ENCODE measurements at places on chromosomes 16 and 17.

- DNase-seq: no peak
Observed at GRCh38 chr16:75264999-75265910, 13.8 kb upstream of the BCAR1 start.

GRCh38 chr16:81460075-81460474, 15.5 kb downstream of the CMIP start:
- no peak for DNase-seq

- DNase-seq: no peak
Observed at GRCh38 chr16:26360867-26361266, 669.1 kb downstream of the HS3ST4 start.

DNA sequence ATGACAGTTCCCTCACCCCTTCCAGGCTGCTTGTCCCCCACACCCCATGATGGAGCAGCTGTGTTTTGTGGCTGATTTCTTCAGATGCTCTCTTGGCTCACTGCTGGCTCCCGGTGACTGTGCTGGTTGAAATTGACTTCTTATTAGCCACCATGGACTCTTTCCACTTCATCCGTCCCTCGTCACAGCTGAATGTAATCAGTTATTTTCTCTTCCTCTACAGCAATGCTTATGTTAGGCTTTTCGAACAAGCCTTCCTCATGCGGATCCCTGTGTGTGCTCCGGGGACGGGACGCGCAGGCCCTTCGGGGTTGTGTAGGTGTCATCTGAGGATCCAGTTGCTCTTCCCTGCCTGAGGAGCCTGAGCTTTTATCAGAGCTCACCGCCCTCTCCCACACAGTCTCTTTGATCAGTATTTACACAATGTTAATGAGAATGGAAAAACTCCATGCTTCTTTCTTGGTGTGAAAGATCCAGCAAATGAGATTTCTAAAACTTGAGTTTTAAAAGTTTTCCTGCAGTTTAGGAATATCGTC, 87.5 kb downstream of the RPTOR start:
- no peak for DNase-seq

DNA sequence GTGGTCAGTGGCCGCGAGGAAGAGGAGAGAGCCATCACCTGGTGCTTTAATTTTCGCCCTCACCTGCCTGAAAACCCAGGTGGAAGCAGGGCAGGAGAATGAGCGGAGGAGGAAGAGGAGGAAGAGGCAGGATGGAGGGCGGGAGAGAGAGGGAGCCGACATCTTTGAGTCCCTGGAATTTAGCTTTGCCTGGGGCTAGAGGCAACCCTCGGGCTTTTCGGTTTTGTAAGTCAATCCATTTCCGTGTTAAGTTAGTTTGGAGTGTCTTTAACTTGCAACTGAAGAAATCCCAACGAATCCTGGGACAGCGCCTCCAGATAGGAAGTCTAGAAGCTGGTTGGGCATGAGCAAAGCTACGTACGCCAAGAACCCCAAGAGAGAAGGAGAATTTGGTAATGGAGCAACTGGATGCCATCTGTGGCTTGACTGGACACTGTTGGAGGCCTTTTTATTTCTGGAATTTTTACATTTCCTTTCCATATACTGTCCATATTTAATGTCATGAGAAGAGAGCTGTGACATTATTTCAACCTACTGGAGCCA, 36.9 kb upstream of the ATP2A3 start:
- no peak for DNase-seq

DNA sequence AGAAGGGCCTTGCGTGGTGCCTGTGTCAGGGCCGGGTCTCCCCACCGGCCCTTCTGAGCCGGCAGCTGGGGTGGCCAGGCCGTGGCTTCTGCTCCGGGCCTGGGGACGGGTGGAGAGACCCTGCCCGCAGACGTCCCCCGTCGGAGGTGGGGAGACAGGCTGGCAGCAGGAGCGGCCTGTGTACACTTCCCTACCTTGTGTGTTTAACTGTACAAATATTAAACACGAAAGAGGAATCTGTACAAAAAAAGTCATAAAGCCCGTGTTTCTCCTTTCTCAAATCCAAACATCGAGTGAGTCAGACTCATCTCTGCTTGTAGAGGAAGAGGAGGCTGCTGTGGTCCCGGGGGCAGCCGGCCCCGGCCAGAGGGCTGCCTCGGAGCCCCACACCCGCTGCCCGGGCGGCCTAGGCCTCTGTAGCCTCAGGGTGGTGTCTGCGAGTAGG, 2.0 kb downstream of the CACNA1H start:
- DNase-seq: no peak

GRCh38 chr16:68469796-68470460, 21.6 kb upstream of the SMPD3 start:
- DNase-seq: no peak

DNA sequence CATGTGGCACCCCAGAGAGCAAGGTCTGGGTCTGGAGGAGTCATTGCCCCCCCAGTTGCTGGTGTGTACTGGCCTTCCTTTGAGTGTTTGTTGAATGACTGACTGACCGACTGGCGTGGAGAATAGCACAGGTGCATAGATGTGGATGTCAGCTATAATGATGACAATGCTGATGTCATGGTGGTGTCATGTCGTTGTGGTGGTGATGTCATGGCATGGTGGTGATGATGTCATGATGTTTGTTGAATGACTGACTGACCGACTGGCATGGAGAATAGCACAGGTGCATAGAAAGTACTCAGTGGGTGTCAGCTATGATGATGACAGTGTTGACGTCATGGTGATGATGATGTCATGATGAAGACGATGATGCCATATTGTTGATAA, 22.1 kb downstream of the TMEM114 start:
- DNase-seq: no peak

GRCh38 chr17:15432807-15433611, 34.4 kb downstream of the CDRT4 start:
- no peak for DNase-seq

DNA sequence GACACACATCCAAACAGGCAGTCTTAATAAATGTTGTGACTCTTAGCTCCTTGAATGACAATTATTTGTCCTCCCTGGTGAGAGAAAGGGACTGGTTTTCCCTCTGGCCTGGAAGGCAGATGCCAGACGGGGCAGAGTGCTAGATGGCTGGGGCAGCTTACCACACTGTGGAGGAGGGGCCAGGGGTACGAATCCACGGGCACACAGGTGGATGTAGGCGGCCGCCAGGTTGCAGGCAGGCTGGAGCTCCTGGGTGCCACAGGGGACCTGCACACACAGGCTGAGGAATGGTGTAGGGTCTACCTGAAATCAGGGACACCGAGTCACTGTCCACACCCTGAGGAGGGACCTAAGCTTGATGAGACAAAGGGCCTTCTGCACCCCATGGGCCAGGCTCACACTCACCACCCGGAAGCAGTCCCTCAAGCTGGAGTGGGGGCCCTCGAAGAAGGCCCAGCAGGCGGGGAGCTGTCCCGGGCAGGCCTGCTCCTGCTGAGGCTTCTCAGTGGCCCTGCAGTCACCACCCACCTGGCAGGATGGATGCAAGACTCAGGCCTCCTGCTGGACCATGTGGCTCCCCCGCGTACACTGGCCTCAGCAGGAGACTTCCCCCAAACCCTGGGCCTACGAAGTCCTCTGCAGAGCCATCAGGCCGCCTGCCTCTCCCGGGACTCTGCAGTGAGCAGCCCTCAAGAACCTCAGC, 38.4 kb downstream of the RMI2 start:
- no peak for DNase-seq

DNA sequence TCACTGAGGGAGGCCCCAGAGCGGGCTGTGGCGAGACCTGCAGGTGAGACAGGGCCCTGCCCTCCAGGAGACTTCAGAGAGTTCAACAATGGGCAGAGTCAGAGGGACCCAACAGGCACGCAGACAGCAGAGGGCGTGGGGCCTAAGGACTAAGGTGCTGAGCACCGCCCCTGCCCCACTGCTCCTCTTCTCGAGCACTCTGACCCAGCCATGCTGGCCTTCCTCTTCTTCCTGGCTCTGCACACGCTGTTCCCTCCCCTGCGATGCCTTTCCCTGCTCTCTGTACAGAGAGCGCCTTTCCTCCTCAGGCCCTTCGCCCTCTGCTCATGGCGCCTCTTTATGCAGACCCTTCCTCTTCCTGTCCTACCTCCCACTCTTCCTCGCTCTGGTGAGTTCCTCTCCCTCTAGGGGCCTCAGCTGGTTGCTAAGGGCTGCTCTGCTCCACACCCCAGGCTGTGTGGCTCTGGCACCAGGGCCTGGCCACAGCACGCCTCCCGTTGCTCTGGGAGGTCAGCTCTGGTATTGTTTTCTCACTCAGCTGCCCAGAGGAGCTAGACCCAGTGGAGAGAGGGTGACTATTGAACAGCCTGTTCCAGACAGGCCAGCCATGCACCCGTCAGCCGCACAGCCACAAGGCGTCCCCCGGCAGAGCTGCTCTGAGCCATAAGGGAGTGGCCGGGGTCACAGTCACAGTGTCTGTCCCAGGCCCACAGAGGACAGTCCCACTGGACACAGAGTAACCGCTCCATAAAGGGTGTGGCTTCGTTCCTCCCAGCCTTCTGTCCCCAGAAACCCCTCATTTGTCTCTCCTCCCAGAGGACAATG, 13.6 kb upstream of the RASD1 start:
- DNase-seq: no peak

DNA sequence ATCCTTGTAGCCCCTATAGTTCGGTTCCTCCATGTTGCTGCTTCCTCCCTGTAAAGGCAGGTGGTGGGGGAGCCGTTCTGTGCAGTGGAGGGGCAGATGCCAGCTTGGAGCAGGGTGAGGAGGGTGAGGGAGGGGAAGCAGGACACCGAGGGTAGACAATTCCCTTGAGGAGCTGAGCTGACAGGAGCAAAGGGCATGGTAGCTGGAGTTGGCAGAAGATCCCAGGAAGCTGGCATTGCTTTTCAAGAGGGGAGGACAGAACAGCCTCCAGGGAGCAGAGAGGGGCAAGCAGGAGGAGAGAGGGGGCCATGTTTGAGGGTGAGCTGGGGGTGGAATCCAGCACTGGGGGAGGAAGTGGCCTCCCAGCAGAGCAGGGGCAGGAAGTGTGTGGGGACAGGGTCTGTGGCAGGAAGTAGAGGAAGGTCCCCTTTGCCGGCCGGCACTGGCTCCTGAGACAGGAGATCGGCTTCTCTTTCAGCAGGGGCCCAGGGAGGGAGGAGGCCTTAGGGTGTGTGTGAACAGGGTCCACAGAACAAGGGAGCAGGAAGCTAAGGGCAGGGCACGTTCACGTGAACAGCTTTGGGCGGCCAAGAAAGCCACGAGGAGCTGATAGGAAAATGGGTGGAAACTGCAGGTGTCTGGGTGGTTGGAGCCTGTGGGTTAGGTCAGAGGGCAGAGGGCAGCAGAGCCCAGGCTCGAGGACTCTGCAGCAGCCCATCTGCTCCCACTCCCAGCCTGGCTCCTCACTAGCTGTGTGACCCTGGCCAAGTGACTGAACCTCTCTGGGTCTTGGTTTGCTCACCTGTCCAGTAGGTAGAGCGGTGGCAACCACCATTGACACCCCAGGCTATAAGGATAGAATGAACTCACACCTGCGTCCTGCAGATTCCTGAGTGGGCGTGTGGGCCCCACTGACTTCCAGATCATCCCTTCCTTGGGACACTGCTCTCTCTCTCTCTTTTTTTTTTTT, 17.5 kb upstream of the SPNS2 start:
- peak; percentile 8 for DNase-seq

GRCh38 chr16:54126907-54127306, 159.7 kb downstream of the IRX3 start:
- DNase-seq: no peak

GRCh38 chr17:39212841-39213480, 12.8 kb downstream of the STAC2 start:
- no peak for DNase-seq

DNA sequence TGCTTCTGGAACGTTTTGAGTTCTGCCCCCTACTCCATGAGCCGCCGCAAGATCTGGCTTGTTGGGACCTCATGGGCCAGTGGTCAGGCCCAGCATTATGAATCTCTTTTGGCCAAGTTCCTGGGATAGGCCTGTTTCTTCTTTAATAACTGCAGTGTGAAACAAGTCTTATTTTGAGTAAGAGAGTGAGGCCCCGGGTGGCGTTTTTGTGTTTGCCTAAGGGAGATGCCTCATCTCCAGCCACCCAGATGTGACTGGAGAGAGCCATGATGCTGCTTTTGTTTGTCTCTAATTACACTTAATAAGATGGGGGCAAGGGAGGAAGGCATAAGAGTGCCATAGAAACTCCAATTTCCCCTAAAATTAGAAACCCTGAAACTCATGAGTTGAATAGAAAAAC, 39.8 kb downstream of the KSR1 start:
- no peak for DNase-seq

DNA sequence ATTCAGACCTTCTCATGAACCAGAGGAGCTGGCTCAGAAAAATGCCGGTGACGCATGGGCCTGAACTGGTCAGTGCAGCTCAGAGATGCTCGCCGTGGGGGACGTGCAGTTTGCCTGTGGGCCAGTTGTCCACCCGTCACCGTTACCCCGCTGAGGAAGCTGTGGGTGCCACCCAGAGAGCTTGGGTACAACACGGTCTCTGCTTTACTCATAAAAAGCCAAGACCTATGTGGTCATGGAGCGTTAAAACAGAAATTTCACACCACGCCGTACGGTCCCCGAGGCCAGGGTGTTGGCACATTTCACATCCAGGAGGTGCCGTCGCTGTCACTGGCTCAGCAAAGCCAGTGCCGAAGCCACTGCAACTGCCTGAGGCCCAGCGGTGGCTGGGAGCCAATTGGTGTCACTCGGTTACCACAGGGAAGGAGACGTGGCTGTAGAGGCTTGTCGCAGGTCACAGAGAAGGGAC, 120.9 kb downstream of the METRNL start:
- DNase-seq: no peak

DNA sequence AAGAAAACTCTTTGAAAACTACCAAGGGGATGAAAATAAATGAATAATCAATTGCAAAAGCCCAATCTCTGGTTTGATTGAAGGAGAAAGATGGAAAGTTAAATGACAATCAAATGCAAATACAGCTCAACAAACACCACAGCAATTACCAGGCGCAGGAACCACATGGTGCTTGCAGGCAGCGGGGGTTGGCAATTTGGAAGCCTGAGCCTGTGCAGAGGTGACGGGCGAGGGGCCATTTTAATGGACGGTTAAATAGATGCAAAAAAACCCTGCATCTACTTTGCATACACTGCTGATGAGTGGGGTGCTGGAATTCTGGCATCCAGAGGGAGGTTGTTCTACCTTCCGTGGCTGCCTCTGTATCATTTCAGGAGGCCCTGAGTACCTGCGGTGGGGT, 4.8 kb upstream of the SEZ6 start:
- no peak for DNase-seq

GRCh38 chr17:72972263-72972951, 120.1 kb downstream of the SLC39A11 start:
- DNase-seq: no peak

- peak; percentile 77 for DNase-seq
Observed at GRCh38 chr17:38606646-38607611, 1.2 kb upstream of the SRCIN1 start.

DNA sequence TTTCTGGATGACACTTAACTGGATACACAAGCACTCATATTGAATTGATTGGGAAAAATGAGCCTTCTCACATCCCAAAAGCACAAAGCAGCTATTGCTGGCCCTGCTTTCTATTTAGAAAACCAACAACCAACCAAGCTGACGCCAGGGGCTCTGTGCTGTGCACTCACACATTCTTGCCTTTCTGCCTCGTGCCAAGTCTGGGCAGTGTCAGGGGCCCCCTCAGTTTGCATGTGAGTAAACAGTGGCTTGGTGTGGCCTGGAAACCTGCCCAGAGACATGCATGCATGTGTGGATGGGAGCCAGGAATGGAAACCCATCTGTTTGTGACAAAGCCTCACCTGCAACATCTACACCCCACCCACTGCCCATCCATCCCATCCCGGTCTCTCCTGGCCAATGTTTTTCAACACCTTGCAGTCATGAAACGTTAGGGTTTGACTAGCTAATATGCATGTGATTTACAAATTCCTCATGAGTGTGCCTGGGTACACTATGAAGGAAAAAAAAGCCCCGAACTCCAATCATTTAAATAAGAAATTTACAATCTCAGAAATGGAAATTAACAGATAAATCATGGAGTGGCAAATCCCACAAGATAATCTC, 20.4 kb downstream of the MIEF2 start:
- DNase-seq: no peak

Data from NCI-H446 (cell line).